Activated CD4-positive, alpha-beta T cell treated with anti-CD3 and anti-CD28 coated beads, Interleukin-2, amount 10 ng/mL, durations not matched to agents 7 days and 5 days (primary cell): ENCODE measurements at places on chromosomes 4 and X.

DNA sequence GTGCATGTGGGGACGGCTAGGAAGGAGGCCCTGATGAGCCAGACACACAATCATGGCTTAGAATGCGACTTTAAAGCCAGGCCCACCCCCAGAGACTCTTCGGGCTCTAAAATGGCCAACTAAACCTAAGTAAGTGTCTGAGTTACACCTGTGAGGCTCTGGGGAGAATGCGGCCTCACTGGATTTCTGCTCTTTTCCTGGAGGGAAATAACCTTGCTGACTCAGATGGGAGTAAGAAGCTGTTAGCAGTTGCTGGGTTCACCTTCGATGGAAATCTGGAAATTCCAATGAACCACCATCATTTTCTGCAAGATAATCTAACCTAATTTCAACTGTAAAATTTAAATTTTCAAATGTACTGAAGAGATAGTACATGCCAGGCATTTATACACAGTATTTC lies 97.6 kb upstream of the MAML3 start:
- no peak for DNase-seq

DNA sequence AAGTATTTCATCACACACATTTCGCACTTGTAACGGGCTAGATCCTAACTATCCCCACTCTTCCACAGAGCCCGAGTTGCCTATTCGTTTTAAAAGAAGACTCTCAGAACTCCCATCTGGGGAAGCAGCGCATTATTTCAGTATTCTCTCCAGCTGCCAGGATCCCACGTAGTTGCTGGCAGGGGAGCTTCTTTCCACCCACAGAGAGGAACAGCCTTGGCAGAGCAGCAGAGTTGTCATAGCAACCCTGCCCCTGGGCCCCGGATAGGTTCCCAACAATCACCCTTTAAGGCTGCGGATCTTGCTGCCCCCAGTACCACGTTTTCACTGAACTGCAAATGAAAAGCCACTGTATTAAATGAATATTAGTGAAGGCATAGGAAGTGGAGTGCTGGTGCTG lies 106.7 kb downstream of the GPM6A start:
- no peak for DNase-seq

DNA sequence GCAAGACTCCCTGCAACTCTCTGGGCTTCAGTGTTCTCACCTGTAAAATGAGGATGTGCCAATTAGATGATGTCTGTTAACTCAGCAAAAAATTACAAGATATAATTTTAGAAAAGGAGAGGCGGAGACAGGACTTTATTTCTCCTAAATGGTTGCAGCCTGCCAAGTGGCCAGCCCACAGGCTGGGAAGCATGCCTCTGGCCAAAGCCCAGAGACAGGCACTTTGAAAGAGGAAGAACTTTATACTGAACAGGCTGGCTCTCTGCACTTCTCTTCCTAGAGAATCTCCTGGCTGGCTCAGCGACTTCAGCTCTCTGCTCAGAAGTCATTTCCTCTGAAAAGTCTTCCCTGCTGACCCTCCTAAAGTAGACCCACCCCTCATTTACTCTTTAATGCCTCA lies 3.7 kb downstream of the PRDM5 start:
- no peak for DNase-seq

- DNase-seq, result no peak
Measured at GRCh38 chr4:101960431-101960830, 169.9 kb downstream of the BANK1 start.

DNA sequence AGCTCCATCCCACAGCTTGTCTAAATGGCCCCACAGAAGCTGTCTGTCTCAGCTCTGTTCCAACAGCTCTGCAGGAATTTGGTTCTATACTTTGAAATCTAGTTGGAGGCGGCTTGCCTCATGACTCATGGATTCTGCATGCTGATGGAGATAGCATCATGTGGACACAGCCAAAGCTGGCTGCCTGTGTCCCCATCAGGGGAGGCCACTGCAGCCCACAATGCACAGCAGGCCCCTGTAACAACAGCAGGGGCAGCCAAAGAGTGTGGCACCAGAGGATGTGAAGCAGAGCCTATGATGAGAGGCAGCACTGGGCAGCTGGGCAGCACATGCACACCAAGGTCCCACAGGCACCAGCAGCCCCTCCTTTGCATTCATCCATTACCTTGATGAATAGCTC lies 67.2 kb downstream of the DCAF12L1 start:
- no peak for DNase-seq

GRCh38 chr4:113708250-113708649 lies 53.3 kb downstream of the CAMK2D start:
- no peak for DNase-seq

DNA sequence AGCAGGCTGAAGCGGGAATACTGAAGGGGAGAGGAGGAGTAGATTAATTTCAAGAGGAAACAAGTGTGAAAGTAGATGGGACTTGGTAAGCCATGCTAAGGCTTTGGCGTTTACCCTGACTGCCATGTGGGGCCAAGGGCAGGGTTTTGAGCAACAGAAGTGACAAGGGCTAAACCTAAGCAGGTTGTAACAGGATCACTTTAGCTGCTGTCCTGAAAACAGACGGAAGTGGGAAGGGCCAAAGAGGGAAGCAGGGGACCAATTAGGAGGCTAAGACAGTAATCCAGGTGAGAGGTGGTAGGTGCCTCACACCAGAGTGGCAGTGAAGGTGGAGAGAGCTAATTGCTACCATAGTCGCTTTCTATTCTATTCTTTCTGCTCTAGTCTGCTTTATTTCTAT lies 166.5 kb downstream of the PJA1 start:
- DNase-seq, result no peak

GRCh38 chr4:8558080-8558960 lies 21.9 kb upstream of the GPR78 start:
- no peak for DNase-seq

- no peak for DNase-seq
Measured at GRCh38 chrX:72027024-72027913, 104.4 kb downstream of the RTL5 start.

DNA sequence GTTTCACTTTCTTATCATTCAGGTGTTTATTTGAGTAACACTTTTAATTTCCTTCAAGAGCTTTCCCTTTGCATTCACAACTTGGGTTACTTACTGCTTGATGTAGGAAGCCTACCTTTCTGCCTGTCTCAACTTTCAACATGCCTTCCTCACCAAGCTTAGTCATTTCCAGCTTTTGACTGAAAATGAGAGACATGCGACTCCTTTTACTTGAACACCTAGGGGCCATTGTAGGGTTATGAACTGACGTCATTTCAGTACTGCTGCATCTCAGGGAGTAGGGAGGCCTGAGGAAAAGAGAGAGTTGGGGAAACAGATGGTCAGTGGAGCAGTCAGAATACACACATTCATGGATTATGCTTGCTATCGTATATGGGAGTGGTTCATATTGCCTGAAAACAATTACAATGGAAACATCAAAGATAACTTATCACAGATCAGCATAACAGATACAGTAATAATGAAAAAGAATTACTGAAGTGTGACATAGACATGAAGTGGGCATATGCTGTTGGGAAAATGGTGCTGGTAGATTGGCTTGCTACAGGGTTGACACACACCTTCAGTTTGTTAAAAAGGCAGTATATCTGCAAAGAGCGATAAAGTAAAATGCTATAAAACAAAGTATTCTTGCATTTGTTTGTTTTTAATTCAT lies 25.7 kb downstream of the USP53 start:
- DNase-seq, result peak; percentile 19

DNA sequence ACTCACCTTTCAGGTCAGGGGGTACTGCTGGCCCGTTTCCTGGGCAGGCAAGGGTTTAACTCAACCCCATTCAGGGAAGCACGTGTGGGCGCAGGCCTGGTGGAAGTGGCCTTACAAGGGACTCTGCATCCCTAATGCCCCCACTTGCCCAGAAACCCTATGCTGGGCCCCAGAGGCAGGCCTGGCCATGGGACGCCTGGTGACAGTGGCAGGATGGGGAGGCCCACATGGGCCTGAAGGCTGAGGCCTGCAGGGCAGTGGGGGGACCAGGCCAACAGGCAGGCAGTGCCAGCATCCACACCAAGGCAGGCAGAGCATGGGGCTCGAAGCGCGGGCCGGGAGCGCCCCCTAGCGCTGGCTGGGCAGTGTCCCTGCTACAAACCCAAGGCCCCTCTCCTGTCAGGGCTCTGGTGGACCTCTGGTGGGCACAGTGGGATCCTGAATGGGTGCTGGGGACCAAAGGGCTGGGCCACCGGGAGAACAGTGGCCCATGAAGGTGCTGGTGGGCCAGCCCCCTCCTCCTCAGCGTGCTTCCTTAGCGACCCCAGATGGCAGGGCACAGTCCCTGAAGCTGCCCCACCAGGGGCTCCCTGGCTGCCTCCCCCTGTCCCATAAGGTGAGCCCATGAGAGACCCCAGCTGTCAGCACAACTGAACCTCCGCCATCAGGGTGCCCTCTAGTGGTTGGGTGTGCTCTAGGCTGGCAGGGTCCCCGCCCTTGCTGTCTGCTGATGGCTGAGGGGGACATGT lies 16.8 kb downstream of the FGFR3 start:
- peak; percentile 72 for DNase-seq

- no peak for DNase-seq
Measured at GRCh38 chr4:136651278-136651667, 881.0 kb downstream of the PCDH18 start.

- DNase-seq, result no peak
Measured at GRCh38 chr4:110533940-110534339, 58.0 kb downstream of the ENPEP start.

DNA sequence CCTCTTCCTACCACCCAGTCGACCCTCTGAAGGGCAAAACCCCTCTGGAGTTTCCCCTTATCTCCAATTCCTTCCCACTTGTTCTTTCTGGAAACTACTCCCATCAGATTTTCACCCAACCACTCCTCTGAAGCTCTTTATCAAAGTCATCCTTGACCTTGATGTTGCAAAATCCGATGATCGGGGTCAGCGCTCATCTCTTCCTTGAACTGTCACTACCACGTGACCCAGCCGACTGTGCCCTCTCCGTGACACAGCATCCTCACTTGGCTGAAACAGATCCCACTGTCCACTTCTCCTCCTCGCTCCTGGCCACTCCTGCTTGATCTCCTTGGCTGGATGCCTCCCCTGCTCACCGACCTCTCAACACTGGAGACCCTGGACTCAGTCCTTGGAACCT lies 1.1 kb downstream of the CFAP99 start:
- DNase-seq, result no peak

GRCh38 chr4:48542888-48543287 lies 52.8 kb downstream of the ZAR1 start:
- DNase-seq, result no peak

GRCh38 chrX:83845397-83845796 lies 15.5 kb upstream of the CYLC1 start:
- DNase-seq, result no peak

GRCh38 chr4:146900295-146900694 lies 45.4 kb downstream of the TTC29 start:
- no peak for DNase-seq

- no peak for DNase-seq
Measured at GRCh38 chr4:163726641-163727040, 232.2 kb downstream of the TMA16 start.

- no peak for DNase-seq
Measured at GRCh38 chr4:33924811-33925210, 2319.5 kb downstream of the ARAP2 start.

- DNase-seq, result no peak
Measured at GRCh38 chr4:159451006-159451405, 348.1 kb downstream of the RAPGEF2 start.

GRCh38 chr4:179325181-179325580 lies 1882.9 kb upstream of the AGA start:
- DNase-seq, result no peak

DNA sequence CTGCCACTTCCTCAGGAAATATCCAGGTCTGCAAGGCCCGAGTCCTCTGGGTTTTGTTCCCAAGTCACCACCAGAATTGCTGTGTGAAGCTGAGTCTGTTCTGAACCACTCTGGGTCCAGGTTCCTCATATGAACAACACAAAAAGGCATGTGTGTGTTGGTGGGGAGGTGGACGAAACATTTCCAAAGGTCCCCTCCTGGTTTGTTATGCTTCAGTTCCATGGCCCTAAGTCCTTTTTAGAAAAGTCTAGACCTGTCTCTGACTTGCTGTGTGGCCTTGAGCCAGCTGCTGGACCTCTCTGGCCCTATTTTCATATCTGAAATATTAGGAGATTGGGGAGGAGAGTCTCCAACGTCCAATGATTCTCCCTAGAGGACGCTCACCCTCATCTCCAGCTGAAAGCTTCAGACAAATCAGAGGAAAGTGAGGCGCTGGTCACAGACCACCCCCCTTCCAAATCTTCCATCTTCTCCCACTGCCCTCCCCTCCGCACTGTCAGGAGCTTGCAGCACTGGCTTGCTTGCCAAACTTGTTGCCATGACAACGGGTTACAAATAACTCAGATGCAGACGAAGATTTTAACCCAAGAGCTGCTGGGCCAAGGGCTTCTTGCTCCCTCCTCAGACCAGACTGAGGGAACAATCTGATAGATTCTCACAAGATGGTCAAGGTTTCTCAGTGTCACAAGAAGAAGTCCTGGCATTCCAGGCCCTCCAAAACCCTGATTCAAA lies 64.5 kb downstream of the SMC1A start:
- no peak for DNase-seq

GRCh38 chr4:174262624-174263444 lies 20.6 kb downstream of the FBXO8 start:
- DNase-seq, result no peak

DNA sequence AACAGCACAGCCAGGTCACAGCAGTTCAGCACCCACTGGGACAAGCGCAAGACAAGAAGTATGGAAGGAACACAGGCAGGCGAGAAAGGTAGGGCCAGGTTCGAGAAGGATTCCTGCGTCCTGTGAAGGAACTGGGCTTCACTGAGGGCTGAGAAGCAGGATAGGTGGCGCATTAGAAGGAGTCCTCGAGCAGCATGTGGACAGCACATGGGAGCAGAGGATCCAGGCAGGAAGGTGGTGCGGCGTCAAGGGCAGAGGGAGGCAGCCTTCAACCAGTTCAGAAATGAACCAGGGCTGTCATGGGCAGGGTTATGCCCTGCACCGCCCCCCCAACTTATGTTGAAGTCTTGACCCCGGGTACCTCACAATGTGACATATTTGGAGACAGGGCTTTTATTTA lies 30.8 kb upstream of the LAP3 start:
- DNase-seq, result no peak

GRCh38 chr4:54632537-54632936 lies 25.2 kb upstream of the KIT start:
- no peak for DNase-seq

GRCh38 chrX:116321711-116322110 lies 114.7 kb upstream of the SLC6A14 start:
- no peak for DNase-seq

DNA sequence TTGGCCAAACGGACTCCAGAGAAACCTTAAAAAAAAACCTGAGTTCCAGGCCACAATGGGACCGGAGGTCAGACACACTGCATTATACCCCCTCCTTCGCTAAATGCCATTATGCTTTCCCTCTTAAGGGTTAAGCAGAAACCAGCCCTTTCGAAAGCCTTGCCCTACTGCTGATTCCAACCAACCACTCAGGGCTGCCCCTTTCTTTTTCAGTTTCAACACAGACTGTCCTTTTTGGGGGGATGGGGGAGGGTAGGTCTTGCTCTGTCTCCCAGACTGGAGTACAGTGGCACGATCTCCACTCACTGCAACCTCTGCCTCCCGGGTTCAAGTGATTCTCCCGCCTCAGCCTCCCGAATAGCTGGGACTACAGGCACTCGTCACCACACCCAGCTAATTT lies 49.5 kb upstream of the MAN2B2 start:
- no peak for DNase-seq
